Kidney epithelial cell (primary cell): ENCODE measurements at places on chromosomes 12 and 14.

DNA sequence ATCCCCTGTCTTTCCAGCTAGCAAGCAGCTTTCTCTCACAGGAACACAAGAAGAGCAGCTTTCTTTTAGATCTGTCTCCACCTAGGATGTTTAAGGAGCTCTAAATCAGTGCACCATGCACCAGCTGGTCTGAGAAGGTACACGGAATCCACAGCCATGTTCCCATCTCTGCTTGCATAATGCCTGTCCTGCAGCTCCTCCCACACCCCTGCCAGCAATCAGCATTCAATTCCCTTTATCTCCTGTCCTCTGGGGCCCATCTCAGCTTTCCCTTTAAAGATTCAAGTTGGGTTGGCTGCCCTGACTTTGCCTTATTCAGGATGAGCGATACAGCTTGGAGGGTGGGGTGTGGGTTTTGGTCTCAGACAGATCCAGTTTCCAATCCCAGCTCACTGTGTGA, 826.3 kb downstream of the BCL11B start:
- DNase-seq, result no peak

DNA sequence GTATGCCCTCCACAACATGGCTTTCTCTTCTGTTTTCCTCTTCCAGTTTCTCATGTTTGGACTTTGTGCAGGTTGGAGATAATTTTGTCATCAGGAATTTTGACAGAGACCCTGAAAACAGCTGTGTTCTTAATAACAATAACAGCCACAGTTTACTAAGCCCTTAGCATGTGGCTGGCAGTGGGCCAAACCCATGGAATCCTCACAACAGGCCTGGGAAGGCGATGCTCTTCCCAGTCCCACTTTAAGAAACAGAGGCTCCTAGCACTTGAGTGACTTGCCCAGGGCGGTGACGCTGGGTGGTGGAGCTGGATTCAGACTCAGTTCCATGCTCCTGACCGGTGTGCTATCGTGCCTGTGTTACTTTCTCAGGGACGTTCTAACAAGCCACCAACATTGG, 20.1 kb upstream of the PLEKHG3 start:
- DNase-seq, result no peak

GRCh38 chr14:22450266-22450665, 138.8 kb downstream of the DAD1 start:
- DNase-seq, result no peak

DNA sequence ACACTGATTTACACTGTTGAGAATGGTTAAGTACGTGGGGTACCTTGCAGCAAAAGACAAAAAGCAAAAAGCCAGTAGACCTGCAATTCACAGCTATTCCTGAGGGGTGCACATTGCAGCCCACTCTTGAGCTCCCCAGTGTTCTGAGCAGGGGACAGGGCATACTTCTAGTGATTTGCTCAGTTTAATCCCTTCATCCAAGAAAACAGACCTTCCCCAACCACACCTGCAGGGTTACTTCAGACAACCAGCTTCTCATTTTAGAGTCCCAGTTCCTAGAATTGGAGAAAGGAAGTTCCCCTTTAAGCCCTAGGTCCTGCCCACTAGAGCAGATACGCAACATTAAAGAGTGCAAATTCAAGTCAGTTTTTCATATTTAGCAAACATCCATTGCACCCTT, 3.6 kb upstream of the WSB2 start:
- DNase-seq, result no peak

- peak; percentile 29 for DNase-seq
Observed at GRCh38 chr12:56377310-56377988, 14.8 kb upstream of the APOF start.
